Upper lobe of right lung (tissue), 1 donor: ENCODE measurements at places on chromosomes 1 and 21. TPM values are rescaled to one million over a fixed set of nuclear protein-coding genes. Genes with fewer than 3 reads are reported as not detected.

The CD52 gene
- 348 TPM for total RNA-seq

The RPTN gene
- not detected for total RNA-seq

The GJA9 gene
- total RNA-seq = not detected

The UTS2 gene
- not detected for total RNA-seq

DNA sequence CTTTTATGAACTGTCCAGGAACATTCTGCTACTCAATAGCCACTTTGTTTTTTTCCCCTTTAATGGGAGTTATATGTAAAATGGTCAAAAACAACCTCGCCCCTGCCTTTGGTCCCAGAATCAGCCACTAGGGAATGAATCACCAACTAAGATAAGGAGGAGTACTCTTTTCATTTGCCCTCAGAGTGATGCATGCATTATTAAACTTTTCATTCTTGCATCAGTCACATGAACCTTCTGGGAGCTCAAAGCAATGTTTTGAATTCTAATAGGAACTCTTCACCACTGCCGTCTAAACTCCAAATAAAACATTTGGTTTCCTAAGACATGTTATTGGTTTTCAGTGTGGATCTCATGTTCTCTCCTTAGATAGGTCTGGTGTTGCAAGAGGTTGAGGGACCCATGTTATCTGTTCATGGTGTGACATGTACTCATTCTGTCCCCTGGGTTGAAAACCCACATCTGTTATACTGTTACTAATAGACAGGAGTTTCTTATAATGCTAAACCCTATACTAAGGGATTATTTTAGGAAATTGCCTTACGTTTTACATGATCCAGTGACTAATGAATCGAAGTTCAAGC lies 17.8 kb upstream of the HSD17B7 start:
- no peak for DNase-seq

GRCh38 chr1:46687921-46688509 lies 16.4 kb downstream of the TEX38 start:
- DNase-seq = no peak

- DNase-seq = no peak
Observed at GRCh38 chr1:62732331-62732730, 44.1 kb upstream of the DOCK7 start.

DNA sequence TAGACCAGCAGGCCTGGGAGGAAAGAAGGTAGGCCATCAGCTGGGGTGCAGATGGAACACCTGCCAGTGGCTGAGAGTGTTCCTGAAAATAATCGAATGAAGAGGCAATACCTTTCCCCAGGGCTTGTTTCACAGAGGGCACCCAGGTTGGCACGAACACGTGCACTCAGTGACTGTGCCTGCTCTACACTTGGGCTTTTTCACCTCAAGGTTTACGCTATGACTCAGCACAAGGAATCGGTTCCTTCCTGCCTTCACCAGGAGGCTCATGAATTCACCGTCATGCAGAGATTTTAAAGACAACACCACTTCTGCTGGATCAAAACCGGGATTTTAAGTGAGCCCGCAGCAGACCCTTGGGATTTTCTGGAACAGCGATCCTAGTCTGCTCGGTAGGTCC lies 118.5 kb upstream of the ADAR start:
- no peak for DNase-seq

GRCh38 chr1:1069711-1070676 lies 4.1 kb downstream of the RNF223 start:
- no peak for DNase-seq

- no peak for DNase-seq
Observed at GRCh38 chr1:75492011-75492410, 118.9 kb downstream of the SLC44A5 start.
